ENCODE measurements at places on chromosomes 5 and 9. TPM values are rescaled to one million over a fixed set of nuclear protein-coding genes. Genes with fewer than 3 reads are reported as not detected.

- DNase-seq = no peak
These were observed 175.0 kb downstream of the GNAQ start for GRCh38 chr9:77856615-77857014.

- DNase-seq = no peak
These were observed 63.5 kb upstream of the TBC1D2 start for GRCh38 chr9:98318834-98319478.

GRCh38 chr5:124941051-124942049, 194.9 kb upstream of the ZNF608 start:
- DNase-seq = no peak

GRCh38 chr5:136491806-136492205, 126.5 kb upstream of the TRPC7 start:
- no peak for DNase-seq

DNA sequence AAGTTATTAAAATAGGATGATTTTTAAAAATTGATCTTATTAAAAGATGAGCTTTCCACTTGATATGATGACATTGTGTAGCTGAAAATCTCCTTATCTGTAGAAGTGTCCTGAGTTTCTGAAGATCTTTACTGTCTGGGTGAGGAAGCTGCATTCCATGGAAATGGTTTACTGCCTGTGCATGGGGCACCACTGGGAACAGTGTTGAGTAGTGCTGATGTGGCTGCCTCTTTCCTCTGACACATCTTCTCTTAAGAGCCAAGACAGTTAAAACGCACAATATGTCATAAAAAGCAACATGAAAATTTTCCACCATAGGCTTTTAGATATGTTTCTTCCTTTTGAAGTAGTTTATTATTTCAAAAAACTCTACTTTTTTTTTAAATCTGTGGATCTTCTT, 24.6 kb downstream of the SECISBP2 start:
- no peak for DNase-seq

DNA sequence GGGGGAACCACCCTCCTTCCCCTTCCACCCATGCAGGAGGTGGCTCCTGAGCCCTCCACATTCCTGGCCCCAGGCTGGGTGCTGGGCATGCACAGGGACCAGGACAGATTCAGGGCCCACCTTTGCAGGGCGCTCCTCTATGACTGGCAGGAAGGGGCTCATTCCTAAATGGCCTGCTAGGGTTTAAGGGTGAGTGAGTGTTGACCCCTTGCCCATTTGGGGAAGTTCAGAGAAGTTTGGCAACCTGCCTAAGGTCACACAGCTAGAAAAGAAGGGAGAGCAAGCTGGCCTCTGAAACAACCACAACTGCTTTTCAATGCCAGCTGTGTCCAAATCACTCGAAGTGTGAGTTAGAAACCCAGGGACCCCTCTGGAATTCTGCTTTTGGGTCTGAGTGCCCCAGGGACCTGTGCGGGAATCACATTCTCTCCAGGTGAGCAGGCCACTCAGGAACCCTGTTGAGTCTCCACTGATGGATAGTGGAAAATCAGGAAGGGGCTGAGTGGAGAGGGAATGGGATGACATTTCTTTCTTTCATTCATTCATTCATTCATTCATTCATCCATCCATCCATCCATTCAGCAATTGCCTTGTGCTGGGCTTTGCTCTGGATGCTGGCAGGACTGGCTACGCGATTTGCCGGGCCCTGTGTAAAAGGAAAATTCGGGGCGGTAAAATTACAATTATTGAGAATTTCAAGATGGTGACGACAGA, 191.9 kb downstream of the C9orf50 start:
- DNase-seq = peak; percentile 37

DNA sequence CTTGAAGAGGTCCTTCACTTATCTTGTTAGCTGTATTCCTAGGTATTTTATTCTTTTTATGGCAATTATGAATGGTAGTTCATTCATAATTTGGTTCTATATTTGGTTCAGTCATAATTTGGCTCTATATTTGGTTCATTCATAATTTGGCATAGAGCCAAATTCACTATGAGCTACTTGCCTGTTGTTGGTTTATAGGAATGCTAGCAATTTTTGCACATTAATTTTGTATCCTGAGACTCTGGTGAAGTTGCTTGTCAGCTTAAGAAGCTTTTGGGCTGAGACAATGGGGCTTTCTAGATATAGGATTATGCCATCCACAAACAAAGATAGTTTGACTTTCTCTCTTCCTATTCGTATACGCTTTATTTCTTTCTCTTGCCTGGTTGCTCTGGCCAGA, 142.2 kb downstream of the PLCXD3 start:
- DNase-seq = no peak

The SPATA31E1 gene
- not detected for total RNA-seq

Measured in endodermal cell (in vitro differentiated cells).